ENCODE measurements at places on chromosomes 6 and 20.

GRCh38 chr20:8635837-8636236, 433.1 kb upstream of the PLCB4 start:
- DNase-seq = no peak

GRCh38 chr6:38153798-38154345, 334.3 kb downstream of the ZFAND3 start:
- no peak for DNase-seq

GRCh38 chr20:35040646-35041045, 52.0 kb downstream of the TRPC4AP start:
- DNase-seq = peak; percentile 23

DNA sequence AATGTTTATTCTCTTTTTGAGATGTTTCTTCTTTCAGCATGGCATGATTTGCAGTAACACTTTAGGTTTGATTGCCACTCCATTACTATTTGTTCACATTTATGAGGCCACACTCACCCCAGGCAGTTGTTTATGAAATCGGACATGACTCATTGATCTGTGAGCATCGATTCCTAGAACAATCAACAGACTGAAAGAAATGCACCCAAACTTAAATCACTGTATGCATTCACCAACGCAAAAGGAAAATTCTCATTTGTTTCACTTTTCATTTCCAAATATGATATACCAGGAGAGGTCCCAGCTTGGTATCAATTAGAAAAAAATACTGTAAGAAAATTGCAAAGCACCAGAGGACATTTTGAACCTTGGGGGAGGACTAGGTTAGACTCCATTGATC, 5.4 kb upstream of the GJA10 start:
- peak; percentile 16 for DNase-seq

DNA sequence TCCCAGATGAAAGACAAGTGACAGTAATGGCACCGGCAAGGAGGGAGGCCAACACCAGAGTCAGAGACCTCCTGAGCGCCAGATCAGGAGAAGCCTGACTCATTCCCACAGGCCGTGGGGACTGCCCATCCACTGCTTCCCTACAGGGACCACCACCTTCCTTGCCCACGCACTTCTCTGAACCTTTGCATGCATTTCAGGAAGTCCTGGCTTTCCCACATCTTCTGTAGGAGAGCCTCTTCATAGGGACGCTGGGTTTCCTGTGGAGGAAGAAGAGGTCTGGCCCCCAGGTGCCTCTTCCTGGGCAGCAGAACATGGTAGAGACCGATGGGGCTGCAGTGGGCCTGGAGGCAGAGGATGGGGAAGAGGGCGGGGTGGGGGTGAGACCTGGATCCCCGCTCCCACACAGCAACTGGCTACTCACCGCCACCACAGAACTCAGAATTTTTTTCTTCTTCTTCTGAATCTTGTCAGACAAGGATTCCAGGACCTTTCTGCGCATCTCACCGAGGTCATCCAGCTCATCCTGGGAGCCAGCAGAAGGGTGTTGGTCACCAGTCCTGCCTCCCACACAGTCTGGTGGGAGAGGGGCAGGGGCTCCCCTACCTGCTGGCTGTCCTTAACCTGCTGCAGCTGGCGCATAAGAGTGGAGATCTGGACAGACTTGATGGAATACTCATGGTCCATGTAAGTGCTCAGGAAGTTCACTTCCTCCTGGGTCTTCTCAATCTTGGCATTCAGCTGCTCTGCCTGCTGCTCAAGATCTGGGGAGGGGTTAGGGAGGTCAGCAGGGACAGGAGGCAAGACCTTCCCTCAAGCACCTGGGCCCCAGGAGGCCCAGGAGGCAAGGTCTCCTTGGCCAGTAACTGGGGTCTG, 13.7 kb downstream of the C20orf96 start:
- no peak for DNase-seq

DNA sequence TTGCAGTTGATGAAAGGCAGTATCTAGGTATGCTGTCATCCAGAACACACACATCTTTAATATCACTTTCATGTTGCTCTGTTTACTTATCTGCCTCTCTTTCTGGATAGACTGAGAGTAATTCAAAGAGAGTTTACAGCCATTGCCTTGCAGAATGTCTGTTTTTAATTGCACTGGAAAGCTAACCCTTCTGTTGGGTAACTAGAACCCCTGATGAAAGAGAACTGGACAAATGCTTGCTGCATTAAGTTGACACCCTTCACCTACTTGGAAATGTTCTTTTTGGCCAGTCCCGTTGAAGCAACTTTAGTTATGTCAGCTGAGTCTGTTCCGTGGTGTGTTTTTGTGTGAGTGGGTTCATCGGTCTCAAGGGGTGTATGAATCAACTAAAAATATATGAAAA, 383.8 kb upstream of the CITED2 start:
- DNase-seq = no peak

- peak; percentile 10 for DNase-seq
Observed at GRCh38 chr6:25889877-25890853, 16.1 kb upstream of the SLC17A3 start.

- no peak for DNase-seq
Observed at GRCh38 chr20:17467120-17467655, 64.0 kb downstream of the BFSP1 start.

Data from MV-4-11 (cell line).